ENCODE measurements at places on chromosomes 16 and 17. TPM values are rescaled to one million over a fixed set of nuclear protein-coding genes. Genes with fewer than 3 reads are reported as not detected.

TIGD7 gene
- 6.3 TPM for total RNA-seq

ABI3 gene
- 5.7 TPM for total RNA-seq

TPSG1 gene
- 0.21 TPM for total RNA-seq

USP43 gene
- total RNA-seq = 0.24 TPM

ANKRD40CL gene
- total RNA-seq = not detected

SLC22A31 gene
- total RNA-seq = 0.27 TPM

NGFR gene
- total RNA-seq = 31.1 TPM

TNRC6C gene
- total RNA-seq = 24.5 TPM

SOCS7 gene
- 11.2 TPM for total RNA-seq

VAT1L gene
- 7.7 TPM for total RNA-seq

CTRB2 gene
- not detected for total RNA-seq

KRTAP1-5 gene
- total RNA-seq = not detected

KRTAP4-3 gene
- total RNA-seq = not detected

CDK3 gene
- 3.9 TPM for total RNA-seq

RAB26 gene
- total RNA-seq = 0.88 TPM

VAC14 gene
- 20.2 TPM for total RNA-seq

IGF2BP1 gene
- total RNA-seq = not detected

PRR29 gene
- 0.35 TPM for total RNA-seq

SMURF2 gene
- total RNA-seq = 17.9 TPM

ATP2C2 gene
- total RNA-seq = not detected

ITGB3 gene
- 5.9 TPM for total RNA-seq

NPIPB2 gene
- total RNA-seq = 2.1 TPM

RNF43 gene
- total RNA-seq = 4.0 TPM

RNF167 gene
- 76.2 TPM for total RNA-seq

PRCD gene
- total RNA-seq = 7.7 TPM

KRTAP9-8 gene
- not detected for total RNA-seq

JUP gene
- total RNA-seq = 117 TPM

KRTAP4-16 gene
- not detected for total RNA-seq

RAB11FIP3 gene
- 24.2 TPM for total RNA-seq

LRRC37A gene
- 2.4 TPM for total RNA-seq

CLEC19A gene
- total RNA-seq = not detected

FZD2 gene
- 3.0 TPM for total RNA-seq

FAM20A gene
- total RNA-seq = 9.0 TPM

SSTR5 gene
- total RNA-seq = 1.3 TPM

SLFN12L gene
- total RNA-seq = 1.3 TPM

SYNGR3 gene
- total RNA-seq = 0.74 TPM

RUNDC3A gene
- total RNA-seq = 0.85 TPM

MYCBPAP gene
- total RNA-seq = 0.39 TPM

GCGR gene
- not detected for total RNA-seq

CDH8 gene
- total RNA-seq = 0.39 TPM

OR3A2 gene
- 0.65 TPM for total RNA-seq

CHMP6 gene
- 17.4 TPM for total RNA-seq

C16orf92 gene
- total RNA-seq = not detected

Data from left cardiac atrium (tissue), 4 donors.